ENCODE measurements at places on chromosomes 1 and 21.

DNA sequence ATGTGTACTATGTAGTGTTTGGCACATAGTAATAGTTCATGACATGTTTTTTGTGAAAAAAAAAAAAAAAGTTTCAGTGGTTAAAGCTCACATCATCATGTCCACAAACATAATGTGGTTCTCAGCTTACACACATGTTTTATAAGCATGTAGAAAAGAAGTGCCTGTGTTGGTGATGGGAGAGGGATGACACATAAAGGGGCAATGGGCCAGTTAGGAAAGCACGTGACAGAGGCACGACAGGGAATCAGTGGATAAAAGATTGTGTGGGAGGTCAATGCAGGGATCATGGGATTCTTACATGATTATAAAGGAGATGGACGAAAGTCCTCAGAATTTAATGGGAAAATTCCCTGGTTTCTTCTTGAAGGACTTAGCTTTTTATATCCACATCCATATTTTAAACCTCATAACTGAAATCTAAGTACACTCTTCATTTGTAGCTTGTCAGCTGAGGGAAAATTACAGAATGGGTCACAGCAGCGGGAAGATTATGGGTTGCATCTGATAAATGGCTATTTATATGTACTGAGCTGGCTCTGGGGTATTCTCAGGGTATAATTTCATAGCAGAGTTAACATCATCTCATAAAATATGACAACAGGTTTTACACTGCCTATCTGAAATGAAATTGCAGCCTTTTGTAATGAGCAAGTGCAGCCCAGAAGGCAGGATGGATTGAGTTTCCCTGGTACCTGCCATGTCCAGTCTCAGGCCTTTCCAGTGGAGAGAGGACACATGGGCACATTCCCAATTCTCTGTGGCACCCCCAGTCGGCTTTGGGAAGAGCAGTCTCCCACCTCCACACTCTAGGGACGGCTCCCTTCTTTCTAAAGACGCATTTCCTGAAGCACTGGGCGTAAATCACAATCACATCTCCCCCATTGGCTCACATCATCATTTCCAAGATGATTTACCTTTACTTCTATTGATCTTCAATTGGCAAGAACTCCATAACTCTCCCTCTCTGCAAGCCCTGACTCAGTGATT lies 42.3 kb upstream of the NHLH2 start:
- no peak for DNase-seq

GRCh38 chr1:48730164-48730910 lies 46.4 kb downstream of the BEND5 start:
- no peak for DNase-seq

DNA sequence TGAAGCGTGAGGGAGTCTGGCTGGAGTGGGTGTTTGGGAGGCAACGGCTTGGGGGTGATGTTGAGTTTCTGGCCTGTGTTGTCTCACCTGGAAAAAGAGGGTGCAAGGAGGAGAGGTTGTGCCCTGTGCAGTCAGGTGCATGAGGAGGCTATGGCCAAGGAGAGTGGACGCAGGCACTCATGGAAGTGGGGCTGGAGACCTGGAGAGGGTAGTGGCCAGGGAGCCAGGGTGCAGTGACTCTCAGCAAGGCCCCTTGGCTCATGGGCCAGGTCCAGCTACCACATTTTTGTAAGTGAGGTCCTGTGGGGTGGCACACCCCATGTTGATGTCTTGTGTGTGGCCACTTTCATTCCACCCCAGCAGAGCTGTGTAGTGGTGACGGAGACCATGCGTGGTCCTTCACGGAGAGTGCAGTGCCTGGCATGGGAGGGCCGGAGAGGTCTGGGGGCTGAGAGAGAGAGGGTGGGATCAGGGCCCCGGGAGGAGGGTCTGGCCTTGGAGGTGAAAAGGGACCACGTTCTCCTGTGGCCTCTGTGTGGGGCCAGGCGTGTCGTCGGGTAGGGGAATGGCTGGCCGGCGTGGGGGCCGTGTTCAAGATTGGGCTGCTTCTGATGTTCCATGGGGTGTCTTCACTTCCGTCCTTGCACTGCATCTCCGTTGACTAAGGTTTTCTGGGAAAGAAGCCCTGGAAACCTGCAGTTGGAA lies 6.1 kb downstream of the SNAP47 start:
- DNase-seq: no peak

DNA sequence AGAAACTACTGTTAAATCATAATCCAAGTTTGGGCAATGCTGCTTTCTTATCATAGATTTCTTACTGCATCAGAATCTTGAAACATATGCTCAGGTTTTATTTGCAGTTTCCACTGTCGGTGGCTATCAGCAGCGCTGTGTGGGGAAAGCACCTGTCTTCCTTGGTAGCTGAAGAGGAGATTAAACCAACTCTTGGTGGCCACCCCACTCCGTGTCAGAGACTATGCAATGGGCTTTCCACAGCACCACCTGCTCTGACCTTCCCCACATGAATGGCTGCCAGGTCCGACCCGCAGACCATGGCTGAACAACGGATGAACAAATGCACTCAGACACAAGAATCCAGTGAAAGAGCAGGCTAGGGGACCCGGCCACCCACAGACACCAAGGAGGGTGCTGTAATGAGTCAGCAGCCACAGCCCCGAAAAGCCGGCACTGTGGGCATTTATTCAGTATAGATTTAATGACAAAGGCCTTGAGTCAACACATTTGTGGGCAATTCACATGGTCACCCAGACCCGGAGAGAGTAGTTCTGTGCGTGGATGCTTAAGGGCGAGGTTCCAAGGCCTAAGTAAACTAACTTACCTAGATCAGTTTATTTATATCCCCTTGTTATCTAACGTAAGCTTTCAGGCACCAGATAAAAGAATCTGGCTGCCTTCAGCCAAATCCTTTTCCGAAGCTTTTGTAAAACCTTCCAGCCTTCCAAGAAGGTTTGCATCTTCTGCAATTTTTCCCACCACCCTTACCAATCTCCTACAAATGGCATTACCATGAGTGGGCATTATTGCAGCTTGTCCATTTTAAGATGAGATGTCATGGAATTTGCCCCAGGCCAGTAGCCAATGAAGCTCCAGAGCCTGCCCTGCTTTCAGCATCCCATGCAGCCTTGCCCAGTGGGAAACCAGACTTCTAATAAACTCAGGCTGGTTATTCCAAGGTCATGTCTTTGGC lies 82.7 kb downstream of the HLCS start:
- DNase-seq: no peak

GRCh38 chr1:57079454-57080157 lies 113.8 kb upstream of the C8B start:
- DNase-seq: no peak

DNA sequence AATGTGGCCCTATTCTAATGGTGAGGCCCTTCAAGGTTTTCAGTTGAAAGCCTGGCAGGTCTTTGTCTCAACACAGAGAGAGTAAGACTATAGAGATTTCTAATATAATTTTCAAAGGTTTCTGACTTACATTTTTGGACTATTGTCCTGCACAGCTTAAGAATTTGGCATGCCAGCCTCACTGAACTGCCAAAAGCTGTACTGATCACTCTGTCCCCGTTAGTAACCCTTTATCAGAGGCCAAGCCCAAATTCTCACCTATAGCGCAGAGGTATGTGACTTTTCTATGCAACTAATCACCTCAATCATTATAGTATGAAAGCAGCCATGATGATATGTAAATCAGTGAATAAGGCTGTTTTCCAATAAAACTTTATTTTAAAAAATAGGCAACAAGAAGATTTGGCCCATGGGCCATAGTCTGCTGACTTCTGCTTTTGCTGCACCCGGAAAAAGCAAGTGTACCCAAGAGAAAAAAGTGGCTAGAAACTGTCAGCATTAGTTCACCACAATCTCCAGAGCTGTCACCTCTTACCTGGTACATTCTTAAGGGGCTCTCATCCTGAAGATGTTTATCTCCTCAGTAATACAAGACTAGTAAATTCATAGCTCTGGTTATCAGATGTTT lies 85.4 kb downstream of the PIGK start:
- no peak for DNase-seq

DNA sequence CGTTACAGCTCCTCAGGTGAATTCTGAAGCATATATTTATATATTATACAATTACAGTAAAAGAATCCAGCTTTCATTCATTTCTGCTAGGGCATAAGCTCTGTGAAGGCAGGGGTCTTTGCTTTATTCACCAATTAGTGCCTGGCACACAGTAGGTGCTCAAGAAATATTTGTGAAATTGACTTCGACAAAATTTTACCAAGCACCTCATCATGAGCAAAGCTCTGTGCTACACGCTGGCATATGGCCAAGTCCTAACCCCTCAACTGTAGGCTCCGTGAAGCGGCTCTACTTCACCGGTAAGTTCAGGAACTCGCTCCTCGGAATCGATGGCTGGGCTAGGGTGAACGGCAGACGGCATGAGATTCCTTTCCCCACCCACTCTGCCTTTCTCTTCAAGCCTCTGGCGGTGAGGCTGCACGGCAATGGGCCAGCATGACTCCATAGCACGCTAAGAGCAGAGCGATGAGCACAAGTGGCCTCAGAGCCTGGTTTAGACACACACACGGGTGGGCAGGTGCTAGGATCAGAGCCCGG lies 8.7 kb downstream of the C1orf174 start:
- DNase-seq: no peak

Data from stimulated activated CD4-positive, alpha-beta T cell treated with anti-CD3 and anti-CD28 coated beads, Interleukin-2, amount 100 ng/mL, for 4 hours (primary cell).